Activated T-helper 1 cell treated with Interleukin-2 at 50 U/mL for 16 hours (primary cell): ENCODE measurements at places on chromosomes 5 and 9.

DNA sequence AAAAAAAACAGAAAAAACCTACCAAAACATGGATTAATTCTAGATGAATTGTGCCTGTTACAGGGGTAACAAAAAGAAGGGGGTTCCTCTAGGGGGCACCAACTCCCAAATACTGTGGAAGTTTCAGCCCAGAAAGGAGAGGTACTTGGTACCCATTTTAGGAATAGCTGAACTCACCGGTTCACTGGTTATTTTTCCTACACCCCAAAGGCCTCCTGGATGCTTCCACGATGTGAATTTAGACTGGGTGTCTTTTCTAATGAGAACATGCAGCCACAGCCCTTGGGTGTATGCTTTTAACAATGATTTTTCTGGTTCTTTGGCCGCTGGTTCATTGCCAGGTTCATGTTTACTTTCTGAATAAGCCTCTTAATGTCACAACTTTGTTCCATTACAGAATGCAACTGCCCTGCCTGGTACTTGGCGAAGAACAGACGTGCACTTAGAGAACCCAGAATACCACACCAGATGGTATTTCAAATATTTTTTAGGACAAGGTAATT lies 46.7 kb downstream of the GARNL3 start:
- no peak for DNase-seq

DNA sequence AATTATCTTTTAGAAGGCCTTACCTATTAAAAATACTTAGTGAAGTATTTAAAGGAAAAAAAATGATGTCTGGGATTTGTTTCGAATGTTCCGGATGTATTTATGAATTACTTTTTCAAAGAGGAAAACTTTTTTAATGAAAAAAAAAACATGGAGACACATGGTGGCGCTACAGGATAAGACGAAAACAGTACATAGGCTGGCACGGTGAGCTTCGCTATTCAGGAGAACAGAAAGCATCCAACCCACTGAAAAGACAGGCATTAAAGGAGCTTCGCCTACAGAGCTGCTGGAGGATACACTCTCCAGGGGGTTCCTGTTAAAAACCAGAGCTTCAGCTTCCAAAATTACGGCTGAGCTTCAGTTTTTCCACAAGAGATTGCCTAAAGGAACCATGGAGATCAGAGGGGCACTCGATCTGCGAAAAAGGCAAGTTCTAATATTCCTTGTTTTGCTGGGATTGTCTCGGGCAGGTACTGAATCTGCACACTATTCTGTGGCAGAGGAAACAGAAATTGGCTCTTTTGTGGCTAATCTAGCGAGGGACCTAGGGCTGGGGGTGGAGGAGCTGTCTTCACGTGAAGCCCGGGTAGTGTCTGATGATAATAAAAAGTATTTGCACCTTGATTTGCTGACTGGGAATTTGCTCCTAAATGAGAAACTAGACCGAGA lies at the start of gene PCDHB14:
Gene PCDHB14, plus strand, starts transcription at position 232 of the 672 bp plus-strand sequence. Its CDS starts 163 bp downstream, at position 395.
- DNase-seq: no peak

- no peak for DNase-seq
Observed at GRCh38 chr5:154479160-154479943, 1.3 kb upstream of the HAND1 start.

DNA sequence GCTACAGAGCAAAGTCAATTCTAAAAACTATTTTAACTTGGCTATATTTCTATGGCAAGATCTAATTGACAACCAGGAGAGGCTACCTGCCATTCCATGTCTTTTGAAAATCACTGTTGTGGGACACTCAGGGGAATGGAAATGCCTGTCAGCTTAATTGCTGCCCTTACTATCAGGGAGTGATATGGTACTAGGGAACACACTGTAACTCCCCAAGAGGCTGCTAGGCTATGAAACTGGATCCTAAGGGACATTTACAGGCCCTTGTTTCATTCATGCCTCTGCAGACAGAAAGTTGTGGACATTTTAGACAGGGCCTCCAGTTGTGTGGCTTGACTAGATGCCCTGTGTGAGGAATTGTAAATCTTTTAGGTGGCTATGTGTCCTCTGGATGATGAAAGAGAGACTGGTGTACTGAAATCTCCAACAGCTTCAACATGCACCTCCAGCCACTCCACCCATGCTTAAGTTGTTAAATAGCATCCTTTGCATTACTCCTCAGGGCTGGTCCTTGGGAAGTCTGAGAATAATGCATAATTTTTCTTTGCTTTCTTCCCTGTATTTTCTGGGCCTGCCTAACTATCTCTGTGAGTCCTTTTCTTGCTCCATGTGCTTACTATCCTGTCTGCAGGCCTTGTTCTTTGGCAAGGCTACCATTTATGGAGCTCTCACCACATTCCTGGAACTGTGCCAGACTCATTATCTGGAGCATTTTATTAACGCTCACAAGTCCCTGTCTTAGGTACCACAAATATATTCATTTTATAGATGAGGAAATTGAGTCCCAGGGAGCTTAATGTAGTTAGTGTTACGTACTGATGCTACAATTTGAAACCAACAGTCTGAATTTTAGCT lies 3.2 kb downstream of the MROH2B start:
- DNase-seq: no peak

DNA sequence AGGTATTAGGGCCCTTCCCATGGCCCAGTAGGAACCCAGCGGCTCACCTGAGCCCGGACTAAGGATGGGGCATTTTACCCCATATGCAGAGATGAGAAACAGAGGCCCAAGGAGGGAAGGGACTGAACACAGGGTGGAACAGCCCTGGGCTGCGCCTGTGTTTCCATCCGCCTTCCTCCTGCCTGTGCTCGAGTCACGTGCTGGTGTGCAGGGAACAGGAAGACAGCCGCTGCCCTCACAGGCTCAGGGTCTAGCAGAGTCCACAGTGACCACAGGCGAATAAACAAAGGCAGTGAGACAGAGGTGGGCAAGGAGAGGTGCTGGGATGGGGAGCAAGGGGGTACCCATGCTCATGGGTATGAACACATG lies 129.4 kb downstream of the C9orf50 start:
- DNase-seq: no peak

DNA sequence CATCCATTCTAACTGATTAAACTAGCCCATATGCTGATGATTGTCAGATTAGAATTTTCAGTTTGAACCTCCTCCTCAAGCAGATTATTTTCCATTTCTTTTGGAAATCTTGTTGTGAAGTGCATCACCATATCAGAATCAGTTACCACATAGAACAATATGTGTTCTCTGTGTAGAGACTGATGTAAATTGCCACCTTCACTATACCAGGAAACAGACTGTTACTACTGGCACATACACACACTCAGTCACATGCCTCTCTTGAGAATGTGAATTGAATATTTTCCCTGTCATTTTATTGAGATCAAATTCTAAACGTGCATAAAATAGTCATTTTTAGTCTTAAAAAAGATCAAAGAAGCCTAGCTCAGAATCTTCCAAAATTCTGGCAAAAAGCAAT lies 161.4 kb downstream of the ALDH1A1 start:
- no peak for DNase-seq

GRCh38 chr5:37316027-37316426 lies 54.9 kb downstream of the NUP155 start:
- DNase-seq: no peak

DNA sequence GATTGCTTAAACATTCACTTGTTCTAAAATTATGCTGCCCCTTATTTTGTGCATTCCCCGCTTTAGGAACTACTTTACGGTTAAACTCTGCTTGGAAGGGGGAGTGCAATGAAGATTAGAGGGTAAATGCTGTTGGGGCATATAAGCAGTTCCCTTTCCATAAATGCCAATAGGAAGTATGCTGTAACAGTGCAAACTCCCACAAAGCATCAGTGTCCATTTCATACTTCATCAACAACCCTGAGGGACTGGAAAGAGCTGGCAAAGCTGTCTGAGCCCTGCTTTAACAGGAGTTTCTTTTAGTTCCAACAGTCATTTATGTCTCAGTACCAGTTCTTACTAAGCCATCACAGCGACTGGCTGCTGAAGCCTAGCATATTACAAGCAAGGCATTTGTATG lies 1.8 kb downstream of the ACTL7A start:
- no peak for DNase-seq
